Jurkat, Clone E6-1 (cell line): ENCODE measurements at places on chromosomes 13 and 19.

DNA sequence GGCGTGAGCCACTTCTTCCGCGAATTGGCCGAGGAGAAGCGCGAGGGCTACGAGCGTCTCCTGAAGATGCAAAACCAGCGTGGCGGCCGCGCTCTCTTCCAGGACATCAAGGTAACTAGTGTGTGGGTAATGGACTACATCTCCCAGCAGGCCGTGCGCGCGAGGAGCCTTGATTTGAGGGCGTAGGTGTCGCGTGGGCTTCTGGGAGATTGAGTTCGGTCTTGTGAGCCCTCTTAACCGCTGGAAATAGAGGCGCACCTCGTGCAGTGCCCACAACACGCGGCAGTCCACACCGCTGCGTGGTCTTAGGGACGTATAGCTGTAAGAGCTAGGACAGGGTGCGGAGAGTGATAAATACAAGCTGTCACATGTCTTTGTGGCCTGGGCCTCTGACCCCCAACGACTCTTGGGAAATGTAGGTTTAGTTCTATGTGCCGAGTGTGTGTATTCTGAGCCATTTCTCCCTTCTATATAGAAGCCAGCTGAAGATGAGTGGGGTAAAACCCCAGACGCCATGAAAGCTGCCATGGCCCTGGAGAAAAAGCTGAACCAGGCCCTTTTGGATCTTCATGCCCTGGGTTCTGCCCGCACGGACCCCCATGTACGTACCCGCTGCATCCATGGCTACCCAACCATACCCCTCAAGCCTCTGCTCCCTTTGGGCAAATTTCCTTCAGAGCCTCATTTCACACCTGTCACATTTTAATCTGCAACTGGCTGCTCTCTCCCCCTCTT, 864 bp downstream of the FTL start:
- peak; percentile 91 for DNase-seq

GRCh38 chr13:102847272-102848234, 1.7 kb downstream of the ERCC5 start:
- peak; percentile 54 for DNase-seq

DNA sequence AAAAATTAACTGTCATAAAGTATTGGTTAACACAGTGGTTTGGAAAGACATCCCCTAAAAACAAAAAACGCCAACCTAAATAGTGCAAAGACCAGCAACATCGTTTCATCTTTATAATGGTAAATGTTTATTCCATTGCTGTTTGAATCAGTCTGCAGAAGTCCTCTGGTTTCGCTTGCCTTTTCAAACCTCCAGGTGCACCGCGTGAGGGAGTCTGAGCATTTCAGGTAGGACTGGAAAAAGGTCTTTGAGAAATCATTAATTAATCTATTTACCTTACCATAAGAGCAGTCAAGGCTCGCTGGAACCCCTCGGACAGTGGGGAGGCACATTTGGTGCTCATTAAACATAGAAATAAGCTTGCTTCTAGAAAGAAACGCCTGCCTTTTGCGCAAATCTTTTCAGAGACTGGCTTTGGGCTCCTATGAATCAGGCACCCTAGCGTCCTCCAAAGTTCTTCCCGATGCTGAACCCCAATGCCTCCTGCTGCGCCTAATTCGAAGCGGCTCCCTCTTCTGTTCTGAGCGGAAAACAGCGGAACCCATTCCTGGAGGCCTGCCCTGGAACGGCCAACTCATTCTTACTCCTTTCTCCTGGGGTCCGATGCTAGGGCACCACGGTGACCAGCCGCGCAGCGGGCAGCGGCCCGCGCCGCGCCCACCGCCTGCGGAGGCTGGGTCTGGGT, 951 bp upstream of the MTUS2 start:
- no peak for DNase-seq

GRCh38 chr13:76019421-76020044, 383.4 kb downstream of the LMO7 start:
- peak; percentile 12 for DNase-seq

DNA sequence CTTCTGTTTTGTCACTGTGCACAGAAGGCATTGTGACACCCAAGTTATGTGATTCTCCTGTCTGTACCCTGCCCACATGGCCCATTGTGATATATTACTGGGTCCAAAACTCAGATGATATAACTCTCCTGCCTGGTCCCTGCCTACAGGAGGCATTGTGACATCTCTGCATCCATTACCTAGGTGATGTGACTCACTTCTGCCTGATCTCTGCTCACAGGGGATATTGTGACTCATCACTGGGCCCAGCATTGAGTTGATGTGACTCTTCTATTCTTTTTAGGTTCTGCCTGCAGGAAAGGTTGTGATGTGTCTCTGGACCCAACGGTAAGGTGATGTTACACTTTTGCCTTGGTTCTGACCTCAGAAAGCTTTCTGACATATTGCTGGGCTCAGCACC, 67.9 kb upstream of the ZNF724 start:
- no peak for DNase-seq

DNA sequence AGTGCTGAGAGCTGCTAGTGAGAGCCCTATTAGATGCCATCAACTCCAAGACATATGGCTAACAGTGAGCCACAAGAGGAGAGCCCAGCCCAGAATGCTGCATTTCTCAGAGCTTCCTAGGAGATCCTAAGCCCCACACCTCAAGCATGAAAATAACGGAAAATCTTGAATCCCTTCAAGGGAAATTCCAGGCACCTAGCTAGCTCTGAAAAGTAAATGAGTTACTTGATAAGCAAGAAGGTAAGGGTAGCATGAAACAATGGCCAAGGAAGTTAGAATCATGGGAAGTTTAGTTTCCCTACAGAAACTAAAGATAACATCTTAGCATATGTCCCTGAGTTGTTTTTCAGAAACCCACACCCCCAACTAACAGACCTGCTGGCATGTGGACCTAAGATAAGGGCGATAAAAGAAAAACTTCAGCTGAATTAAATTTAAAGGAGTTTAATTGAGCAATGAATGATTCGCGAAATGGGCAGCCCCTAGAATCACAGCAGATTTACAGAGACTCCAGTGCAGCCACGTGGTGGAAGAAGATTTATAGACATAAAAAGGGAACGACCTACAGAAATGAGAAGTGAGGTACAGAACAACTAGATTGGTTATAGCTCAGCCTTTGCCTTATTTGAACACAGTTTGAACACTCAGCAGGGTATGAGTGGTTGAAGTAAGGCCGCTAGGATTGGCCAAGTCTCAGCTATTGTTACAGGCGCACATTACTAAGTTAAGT, 301.3 kb upstream of the DACH1 start:
- DNase-seq, result no peak

- DNase-seq, result no peak
These were observed 51.7 kb upstream of the RNF113B start for GRCh38 chr13:98228661-98229341.

- peak; percentile 53 for DNase-seq
These were observed 58.9 kb upstream of the TM9SF2 start for GRCh38 chr13:99442273-99442895.

DNA sequence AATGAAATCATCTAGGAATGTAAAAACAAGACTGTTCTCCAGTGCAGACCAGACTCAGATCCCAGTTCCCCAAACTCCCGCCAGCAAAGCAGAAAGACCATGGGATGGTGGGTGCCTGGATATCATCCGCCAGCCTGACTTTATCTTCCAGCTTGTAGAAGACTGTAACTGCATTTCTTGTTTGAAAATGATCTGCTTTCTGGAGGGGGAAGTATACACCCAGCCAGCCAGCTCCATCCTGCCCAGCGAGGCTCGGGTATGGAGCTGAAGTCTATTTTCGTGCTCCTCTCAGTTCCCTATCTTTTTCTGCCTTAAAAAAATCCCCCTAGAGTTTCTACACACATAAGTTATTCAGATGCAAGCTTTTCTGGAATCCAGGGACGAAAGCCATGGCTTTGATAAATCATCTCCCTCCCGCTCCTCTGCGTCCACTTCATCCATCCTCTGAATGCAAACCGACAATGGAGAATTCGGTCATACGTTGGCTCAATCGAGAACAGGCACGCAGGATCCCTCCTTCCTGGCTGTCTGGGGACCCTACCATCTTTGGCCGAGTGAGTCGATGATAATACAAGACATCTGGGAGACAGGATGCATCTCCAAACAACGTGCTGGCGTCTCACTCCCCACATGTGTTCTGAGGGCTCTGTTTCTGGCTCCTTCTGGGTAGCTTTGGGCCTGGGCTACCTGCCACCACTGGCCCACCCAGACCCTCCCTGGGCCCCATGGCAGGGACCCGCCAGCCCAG, 31.2 kb downstream of the CEBPG start:
- no peak for DNase-seq

- no peak for DNase-seq
These were observed 490 bp upstream of the SIGLEC9 start for GRCh38 chr19:51124216-51124615.

DNA sequence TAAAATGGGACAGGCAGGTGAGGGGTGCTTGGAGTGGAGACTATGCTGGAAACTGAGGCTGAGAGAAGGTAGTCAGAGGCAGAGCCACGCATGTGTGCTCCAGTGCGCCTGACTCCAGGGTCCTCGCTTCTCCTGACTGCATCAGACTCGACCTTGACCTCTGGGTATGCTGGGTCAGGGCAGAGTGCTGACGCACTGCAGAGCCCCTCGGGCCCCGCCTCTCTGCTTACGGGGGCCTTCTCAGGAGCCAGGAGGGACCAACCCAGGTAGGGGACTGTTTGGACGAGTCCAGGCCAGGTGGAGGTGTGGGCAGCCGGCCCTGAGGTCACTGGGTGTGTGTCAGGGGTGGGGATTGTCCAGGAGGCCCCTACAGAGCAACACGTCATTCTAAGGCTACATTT, 22.9 kb upstream of the SLC7A10 start:
- no peak for DNase-seq

- DNase-seq, result no peak
These were observed 77.3 kb downstream of the DNAJC15 start for GRCh38 chr13:43100667-43101066.

DNA sequence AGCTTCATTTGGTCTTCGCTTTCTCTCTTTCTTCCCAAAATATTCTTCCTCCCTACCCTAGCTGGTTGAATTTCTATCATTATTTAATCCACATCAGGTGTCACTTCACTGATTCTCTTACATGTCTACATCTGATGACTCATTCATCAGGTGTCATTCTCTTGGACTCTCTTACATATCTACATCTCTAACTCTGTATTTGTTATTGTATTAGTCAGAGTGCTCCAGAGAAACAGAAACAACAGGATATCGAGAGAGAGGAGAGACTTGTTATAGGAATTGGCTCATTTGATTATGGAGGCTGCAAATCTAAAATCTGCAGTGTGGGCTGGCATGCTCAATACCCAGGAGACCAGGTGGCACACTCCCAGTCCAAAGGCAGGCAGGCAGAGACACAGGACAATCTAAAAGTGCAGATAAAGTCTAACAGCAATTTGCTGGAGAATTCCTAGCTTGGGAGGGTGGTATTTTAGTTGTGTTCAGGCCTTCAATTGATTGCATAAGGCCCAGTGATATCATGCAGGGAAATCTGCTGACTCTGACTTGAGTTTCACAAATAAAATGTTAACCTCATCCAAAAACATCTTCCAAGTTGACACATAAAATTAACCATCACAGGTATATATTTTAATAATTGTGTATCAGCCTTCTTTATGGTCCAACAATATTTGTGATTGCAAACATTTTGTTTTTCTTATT, 541.4 kb upstream of the SLITRK5 start:
- DNase-seq, result no peak

- no peak for DNase-seq
These were observed 13.1 kb downstream of the HPN start for GRCh38 chr19:35054626-35055025.

DNA sequence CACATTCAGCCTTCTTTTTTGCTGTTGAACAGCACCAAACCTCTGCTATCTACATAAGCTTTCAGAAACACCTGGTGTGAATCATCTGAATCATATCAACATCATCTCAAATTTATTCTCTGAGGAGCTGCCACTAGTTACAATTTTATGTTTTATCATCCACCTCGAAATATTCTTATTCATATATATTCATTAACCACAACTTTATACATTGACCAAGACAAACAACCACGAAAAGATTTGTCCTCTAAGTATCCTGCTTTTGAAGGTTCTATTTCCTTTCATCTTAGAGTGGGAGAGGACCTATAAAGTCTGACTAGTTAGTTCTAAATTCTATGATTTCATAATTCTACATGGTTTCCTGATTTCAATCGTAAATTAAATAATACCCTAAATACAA, 18.9 kb downstream of the ESD start:
- DNase-seq, result no peak

GRCh38 chr19:33306191-33306590, 3.9 kb upstream of the CEBPA start:
- DNase-seq, result no peak

- no peak for DNase-seq
These were observed 47.4 kb upstream of the PCDH9 start for GRCh38 chr13:67277581-67277980.
